ENCODE measurements at places on chromosomes 7 and 10. TPM values are rescaled to one million over a fixed set of nuclear protein-coding genes. Genes with fewer than 3 reads are reported as not detected.

AGMO gene
- not detected for total RNA-seq

MYO1G gene
- 0.34 TPM for total RNA-seq

C10orf143 gene
- 0.34 TPM for total RNA-seq

PRLHR gene
- not detected for total RNA-seq

TAS2R5 gene
- 4.4 TPM for total RNA-seq

POLD2 gene
- 103 TPM for total RNA-seq

INPP5F gene
- total RNA-seq = 28.2 TPM

CASP7 gene
- 32.5 TPM for total RNA-seq

ANKRD2 gene
- total RNA-seq = 0.43 TPM

CRTAC1 gene
- not detected for total RNA-seq

RGS10 gene
- 26.1 TPM for total RNA-seq

PI4K2A gene
- 51.8 TPM for total RNA-seq

CACNA2D1 gene
- total RNA-seq = 6.2 TPM

CDNF gene
- total RNA-seq = 1.2 TPM

TMEM176A gene
- not detected for total RNA-seq

MRLN gene
- total RNA-seq = not detected

HABP2 gene
- total RNA-seq = not detected

APBB1IP gene
- total RNA-seq = not detected

SPDYE6 gene
- not detected for total RNA-seq

GRID2IP gene
- total RNA-seq = 0.14 TPM

SLIT1 gene
- total RNA-seq = under 0.01 TPM

TBC1D12 gene
- 11.2 TPM for total RNA-seq

CCDC3 gene
- 1.00 TPM for total RNA-seq

OR2A5 gene
- not detected for total RNA-seq

FAM237B gene
- total RNA-seq = not detected

HSPB1 gene
- 91.9 TPM for total RNA-seq

PIK3CG gene
- total RNA-seq = not detected

ACBD7 gene
- total RNA-seq = 0.07 TPM

DPY19L1 gene
- 15.9 TPM for total RNA-seq

SLC26A4 gene
- total RNA-seq = 0.68 TPM

GNAT3 gene
- not detected for total RNA-seq

C7orf57 gene
- 0.21 TPM for total RNA-seq

TRIM74 gene
- total RNA-seq = 0.21 TPM

AKR1D1 gene
- not detected for total RNA-seq

Data from nasal cavity respiratory epithelium epithelial cell of viscerocranial mucosa (primary cell).